ENCODE measurements at places on chromosomes 7 and 10.
A peak's percentile ranks its signal among the peaks of the same experiment; 100 is the strongest.

DNA sequence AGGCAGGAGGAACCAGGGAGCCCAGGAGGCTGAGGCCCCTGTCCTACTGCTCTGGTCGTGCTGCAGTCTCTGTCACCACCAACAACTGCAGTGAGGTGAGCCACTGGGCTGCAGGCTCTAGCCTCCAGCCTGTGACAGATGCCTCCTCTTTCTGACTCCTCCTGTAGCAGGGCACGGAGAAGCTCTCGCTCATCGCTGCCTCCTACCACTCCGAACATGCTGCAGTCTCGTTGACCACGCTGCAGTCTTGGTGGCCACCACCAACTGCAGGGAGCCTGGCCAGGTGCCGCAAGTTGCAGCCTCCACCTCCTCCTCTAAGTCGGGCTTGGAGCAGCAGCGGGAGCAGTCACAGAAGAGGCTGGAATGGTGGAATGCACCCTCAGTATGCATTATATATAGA is 22.1 kb upstream of the VOPP1 start:
- no peak for DNase-seq

DNA sequence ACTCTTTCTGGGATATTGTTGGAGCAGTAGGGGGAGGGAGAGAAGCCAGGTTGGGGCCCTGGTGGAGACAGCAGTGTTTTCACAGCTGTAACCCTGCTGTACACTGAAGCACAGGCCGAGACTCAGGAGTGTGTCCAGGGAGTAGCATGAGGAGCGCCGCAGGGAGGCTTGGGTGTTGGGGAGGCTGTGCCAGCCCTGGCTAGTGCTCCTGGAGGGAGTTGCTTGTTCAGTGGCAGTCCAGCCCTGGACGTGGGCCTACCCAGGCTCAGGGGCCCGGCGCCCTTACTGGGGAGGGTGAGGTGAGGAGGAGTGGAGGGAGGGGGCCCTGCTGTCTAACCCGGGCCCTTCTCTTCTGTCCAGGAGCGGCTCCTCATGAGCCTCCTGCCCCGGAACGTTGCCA is 35.9 kb downstream of the ADCY1 start:
- DNase-seq: no peak

DNA sequence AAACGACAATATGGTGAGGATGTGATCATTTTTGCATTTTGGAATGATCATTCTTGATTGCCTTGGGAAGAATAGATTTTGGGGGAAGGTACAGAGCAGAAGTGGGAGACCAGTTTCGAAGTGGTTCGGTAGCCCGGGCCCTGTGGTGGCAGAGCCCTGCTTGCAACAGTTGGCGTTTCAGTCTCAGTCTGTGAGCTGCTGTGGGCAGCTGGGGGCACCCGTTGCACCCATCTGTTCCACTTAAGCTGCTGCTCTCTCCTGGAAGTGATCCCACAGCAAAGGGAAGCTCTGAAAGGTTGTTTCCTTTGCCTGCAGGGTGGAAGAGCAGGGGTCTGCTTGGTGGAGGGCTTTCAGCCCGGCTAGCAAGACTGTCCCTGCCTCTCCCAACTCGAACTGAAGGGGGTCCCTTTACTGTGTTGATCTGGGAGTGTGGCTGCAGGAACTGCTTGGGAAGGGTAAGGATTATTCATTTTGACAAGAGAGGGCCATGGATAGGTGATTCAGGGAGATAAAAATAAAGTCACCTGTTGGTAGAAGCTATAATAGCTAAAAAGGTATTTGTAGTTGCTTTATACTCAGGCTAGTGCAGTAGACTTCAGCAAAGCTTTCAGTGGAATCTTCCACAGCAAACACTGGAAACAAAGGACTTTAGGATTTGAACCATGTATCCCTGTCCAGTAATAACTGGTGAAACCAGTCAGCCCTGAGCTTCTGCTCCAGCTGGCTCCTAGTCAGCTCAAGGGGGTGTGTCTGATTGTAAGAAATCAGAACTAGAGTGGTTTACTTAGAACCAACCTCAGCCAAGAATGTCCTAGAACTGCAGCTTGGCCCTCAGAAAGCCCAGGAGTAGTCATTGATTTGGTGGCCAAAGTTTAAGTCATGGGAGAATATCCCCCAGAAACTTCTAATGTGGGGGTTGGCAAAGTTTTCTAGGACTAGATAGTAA is 53.1 kb upstream of the PDCD4 start:
- no peak for DNase-seq

- peak; percentile 9 for DNase-seq
Measured at GRCh38 chr7:123674399-123675180, 18.9 kb downstream of the LMOD2 start.

GRCh38 chr7:30285067-30285535 is 704 bp downstream of the ZNRF2 start:
- DNase-seq: no peak

Measured in fibroblast of skin of left biceps (primary cell).